NCI-H460 (cell line): ENCODE measurements at places on chromosomes 2 and 18. TPM values are rescaled to one million over a fixed set of nuclear protein-coding genes. Genes with fewer than 3 reads are reported as not detected.

FOXI3 gene
- not detected in 2 replicates for total RNA-seq

FOXD4L1 gene
- 0.25 TPM in 1 of 2 replicates, not detected in the other for total RNA-seq

ABCG8 gene
- not detected in 2 replicates for total RNA-seq

HOXD13 gene
- 4.7 and 5.2 TPM in 2 replicates for total RNA-seq

TLK1 gene
- total RNA-seq, result 14.4 and 18.1 TPM in 2 replicates

POMC gene
- not detected in 2 replicates for total RNA-seq
